ENCODE measurements at places on chromosomes 12 and 14.
A peak's percentile ranks its signal among the peaks of the same experiment; 100 is the strongest.

DNA sequence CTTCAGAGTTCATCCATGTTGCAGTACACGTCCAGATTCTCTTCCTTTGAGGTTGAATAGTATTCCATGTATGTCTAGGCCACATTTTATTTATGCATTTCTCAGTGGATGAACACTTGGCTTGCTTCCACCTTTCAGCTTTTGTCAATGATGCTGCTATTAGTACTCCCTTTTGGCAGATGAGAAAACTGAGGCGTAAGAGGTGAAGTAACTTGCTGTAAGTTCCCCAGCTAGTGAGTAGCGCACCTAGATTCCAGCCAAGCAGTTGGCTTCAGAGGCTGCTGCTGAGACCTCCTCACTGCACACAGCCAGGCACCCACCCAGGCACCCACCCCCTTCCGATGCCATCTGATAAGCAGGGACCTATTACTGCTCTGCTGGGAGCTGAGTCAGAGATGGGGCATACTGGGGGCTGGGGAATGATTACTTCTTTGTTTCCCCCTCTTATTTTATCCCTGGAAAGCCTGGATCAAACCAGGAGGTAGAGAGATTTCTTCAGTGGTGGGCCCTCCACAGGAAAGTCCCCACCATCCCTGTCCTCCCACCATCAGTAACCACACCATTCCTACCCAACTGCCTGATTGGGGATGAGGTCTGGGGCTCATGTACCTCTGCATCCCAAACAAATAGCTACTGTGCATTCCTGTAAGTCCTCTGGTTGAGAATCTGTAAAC, 234.6 kb downstream of the PCNX1 start:
- no peak for DNase-seq

DNA sequence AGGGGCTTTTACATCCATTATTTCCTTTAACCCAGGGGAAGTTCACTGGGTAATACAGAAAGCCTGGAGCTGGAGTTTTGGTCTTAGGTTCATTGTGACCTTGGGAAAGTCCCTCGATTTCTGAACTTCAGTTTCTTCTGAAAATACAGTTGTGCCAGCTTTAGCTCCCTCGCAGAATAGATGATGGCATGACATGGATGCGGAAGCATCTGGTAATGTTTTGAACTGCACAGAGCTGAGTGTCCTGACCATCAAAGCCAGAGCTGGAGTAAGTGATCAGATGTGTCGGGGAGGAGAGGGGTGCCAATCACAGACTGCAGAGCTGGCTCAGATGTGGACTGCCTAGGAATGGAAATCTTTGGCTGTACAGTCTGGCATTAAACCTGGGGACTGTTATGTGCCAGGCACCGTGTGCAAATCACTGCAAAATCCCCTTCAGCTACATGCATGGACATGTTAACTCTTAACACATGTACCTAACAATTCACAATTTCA, 180.9 kb downstream of the ETV6 start:
- DNase-seq, result no peak

DNA sequence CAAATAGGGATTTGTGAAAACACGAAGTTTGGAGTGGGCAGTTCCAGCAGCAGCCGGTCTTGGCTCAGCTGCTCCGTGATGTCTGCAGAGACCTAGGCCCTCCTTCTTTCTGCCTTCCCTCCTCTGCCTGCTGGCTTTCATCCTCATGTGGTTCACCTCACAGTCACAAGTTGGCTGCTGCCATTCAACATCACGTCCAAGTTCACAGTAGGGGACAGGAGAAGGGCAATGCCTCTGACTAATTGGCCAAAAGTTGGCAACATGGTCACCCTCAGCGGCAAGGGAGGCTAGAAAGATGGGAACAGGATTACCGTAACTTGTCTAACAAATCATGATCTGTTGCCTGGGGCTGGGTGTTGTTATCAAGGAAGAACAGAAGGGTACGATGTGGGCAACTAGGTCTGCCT, 7.8 kb upstream of the CACNA2D4 start:
- no peak for DNase-seq

GRCh38 chr14:59303216-59303615, 114.7 kb downstream of the DAAM1 start:
- peak; percentile 93 for DNase-seq

DNA sequence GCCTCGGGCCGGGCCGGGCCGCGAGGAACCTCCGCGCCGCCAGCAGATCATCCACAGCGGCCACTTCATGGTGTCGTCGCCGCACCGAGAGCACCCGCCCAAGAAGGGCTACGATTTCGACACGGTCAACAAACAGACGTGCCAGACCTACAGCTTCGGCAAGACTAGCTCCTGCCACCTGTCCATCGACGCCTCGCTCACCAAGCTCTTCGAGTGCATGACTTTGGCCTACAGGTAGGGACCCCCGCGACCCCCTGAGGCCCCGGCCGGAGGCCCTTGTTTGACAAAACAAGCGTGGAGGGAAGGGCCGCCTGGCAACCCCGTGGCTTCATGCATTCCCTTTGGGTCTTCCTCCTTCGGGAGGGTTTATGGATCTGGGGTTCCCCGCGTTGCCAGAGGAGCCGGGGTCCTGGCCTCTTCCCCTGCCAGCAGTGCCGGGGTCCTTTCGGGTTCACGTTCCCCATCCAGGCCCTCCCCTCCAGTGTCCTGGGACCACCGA, 526 bp downstream of the MLXIP start:
- peak; percentile 38 for DNase-seq

- peak; percentile 2 for DNase-seq
Measured at GRCh38 chr14:40417777-40418401, 985.7 kb upstream of the FBXO33 start.

All from M059J (cell line).